ENCODE measurements at places on chromosomes 6 and 20. TPM values are rescaled to one million over a fixed set of nuclear protein-coding genes. Genes with fewer than 3 reads are reported as not detected.

- DNase-seq = no peak
Measured at GRCh38 chr6:14641423-14642135, 524.0 kb downstream of the CD83 start.

GRCh38 chr6:71608646-71609045, 277.7 kb upstream of the RIMS1 start:
- DNase-seq = no peak

GRCh38 chr20:36298061-36298460, 8.1 kb upstream of the DLGAP4 start:
- DNase-seq = no peak

GABBR1 gene
- 22.6 TPM for total RNA-seq

GRCh38 chr6:106147476-106147875, 61.3 kb downstream of the PRDM1 start:
- DNase-seq = no peak

GRCh38 chr6:161744211-161745067, 470.6 kb upstream of the AGPAT4 start:
- no peak for DNase-seq

DNA sequence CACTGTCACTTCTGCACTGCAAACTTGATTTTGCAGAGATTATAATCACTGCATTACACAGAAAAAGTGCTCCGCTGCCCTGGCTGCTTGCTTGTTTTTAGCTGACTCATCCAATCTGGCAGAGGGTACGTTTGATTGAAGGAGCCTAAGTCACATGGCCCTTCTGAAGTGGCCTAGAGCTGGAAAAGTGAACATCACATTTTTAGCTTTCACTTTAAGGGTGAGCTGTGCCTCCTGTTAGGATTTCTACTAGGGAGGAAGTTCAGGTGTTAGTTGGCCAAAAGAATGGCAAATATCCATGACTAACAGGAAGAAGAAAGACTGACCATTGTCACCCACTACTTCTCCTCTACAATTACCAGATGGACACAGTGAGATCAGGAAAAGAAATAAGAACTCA, 889.1 kb upstream of the MAP3K7 start:
- DNase-seq = no peak

- DNase-seq = no peak
Measured at GRCh38 chr6:113995634-113996033, 24.7 kb upstream of the HDAC2 start.

CALHM5 gene
- not detected for total RNA-seq

DNA sequence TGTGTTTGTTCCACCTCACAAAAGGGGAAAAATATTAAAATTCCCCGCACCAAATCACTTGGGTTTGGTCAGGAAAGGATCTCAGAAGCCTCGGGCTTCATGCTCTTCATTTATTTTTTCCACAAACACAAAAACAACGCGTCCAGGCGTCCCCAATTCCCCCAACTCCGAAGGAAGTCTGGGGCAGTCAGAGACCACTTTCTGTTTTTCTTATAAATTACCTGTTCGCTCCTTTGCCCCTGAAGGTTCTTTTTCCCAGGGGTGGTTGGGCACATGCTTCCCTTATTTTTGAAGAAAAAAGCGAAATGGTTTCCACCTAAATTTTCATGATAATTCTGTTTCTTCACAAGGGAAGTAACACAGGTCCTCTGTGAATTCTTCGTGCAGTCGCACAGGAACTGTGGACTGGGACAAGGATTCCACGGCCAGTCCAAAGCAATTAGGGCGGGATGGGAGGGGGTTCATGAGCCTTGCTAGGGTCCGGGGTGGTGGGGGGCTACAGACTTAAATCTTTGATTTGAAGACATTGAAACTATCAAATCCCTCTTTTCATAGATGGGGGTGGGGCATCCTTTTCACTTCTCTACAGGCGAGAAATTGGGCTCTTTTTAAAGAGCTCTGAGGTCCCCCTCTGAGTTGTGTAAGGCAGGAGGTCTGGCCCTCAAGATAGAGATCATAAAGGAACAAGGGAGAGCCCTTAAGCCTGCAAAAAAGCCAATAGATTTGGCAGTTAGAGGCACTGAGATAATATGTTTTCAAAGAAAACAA, 30.5 kb upstream of the HFE start:
- DNase-seq = no peak

GRCh38 chr6:168683621-168684020, 242.6 kb downstream of the SMOC2 start:
- no peak for DNase-seq

GRCh38 chr6:134436281-134436815, 118.4 kb upstream of the SGK1 start:
- peak; percentile 74 for DNase-seq

PLAGL1 gene
- 13.6 TPM for total RNA-seq

DNA sequence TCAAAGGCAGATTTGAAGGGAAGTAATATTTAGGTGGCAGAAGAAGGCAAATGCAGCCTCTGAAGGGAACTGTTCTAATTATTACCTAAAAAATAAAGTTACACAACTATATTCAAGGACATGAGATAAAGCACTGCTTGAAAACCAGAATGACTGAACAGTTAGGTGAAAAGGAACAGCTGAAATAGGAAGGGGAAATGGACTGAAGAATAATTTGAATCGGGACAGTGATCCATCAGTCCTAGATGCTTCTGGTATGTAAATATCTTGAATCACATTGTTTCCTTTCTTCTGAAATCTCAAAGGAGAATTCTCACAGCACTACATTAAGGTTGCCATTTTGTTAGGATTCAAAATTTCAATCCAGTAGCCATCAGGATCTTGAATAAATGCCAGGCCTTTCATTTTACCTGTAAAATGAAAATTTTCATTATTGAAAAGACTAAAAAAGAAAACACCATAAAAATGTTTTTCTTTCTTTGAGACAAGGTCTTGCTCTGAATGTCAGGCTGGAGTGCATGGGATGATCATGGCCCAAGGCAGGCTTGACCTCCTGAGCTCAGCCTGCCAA, 25.9 kb downstream of the GLO1 start:
- DNase-seq = no peak

UTRN gene
- total RNA-seq = 48.3 TPM

DNA sequence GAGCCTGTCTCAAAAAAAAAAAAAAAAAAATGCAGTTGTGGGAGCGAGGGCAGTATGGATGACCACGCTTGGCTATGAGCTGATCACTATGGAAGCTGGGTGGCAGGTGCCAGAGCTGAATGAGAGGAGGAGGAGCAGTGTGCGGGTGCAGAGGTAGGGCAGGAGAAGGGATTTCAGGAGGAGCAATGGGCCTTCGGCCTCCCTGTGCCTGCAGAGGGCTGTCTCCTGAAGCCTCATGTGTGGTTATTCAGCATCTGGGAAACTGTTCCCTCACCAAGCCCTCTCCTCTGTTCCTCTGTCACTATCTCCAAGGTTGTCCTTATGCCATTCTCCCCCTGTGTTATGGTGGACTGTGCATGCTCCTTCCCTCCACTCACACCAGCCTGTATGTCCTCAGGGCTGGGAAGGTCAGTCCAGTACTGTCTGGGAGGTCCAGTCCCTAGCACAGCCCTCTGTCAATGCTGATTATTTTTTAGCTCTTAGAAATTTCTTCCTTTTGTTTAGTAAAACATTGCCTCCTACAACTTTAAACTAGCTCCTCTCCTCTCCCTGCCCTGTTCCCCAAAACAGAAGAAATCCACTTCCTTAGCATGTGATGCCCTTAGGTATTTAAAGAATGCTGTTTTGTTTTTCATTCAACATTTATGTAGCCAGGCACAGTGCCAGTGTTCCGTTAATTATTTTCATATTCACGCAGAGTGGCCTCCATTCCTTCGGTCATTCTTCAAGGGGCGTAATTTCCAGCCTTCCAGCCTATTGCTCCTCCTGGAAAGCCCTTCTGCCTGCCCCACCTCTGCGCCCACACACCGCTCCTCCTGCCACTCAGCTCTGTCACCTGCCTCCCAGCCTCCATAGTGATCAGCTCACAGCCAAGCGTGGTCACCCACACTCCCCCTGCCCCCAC, 48.9 kb downstream of the CNBD2 start:
- DNase-seq = no peak

DNA sequence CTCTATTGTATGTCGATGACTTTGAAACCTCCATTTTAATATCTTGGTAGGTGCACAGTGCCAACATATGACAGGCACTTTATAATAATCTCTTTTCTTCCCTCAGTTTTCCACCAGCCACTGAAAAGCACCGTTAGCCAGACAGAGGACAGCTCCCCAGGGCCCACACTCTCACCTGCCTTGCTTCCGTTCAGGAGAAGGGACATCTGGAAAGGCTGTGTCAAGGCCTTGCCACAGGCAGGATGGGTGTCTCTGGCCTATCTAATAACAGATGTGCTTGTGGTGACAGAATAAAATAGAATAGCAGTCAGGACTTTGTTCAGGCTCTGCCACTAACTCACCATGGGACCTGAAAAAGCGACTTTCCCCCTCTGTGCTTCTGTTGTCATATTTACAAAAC, 75.5 kb upstream of the CCDC167 start:
- no peak for DNase-seq

DNA sequence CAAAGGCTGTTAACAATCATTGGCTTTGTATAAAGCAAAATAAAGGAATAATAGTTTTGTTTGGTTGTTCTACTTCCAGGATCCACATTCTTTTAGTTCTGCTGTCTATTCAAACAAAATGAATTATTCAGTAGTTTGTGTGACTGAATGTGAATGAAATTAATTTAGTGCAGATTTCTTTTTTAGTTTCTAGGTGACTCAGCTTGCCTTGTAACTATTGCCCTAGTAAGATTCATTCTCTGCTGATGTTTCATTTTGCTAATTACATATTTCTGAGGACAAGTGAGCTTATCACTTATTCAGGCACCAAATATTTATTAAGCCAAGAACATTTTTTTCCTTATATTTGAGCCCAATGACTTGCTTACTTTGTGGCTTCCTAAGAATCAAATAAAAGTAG, 46.5 kb upstream of the RIPOR2 start:
- no peak for DNase-seq

- no peak for DNase-seq
Measured at GRCh38 chr6:106469882-106470281, 109.4 kb downstream of the CRYBG1 start.

GRCh38 chr20:46112430-46113112, 5.5 kb upstream of the CD40 start:
- DNase-seq = no peak

- DNase-seq = no peak
Measured at GRCh38 chr6:104548297-104548696, 311.4 kb downstream of the HACE1 start.

Measured in activated T-helper 1 cell treated with anti-CD3 and anti-CD28 coated beads, Interleukin-12 subunit alpha, Interleukin-12 subunit beta, Interleukin-2, Interleukin-4 antibody, amounts not matched to agents 30 ng/mL and 10 ng/mL and 1 ng/mL, durations not matched to agents 14 hours and 24 hours and 36 hours (primary cell).